ENCODE measurements at places on chromosomes 4 and X.

GRCh38 chr4:8731364-8731763 lies 138.8 kb downstream of the CPZ start:
- H3K4me1 ChIP-seq, result peaks cover 4% of the 10 kb centered on the region
- no peak overlapping the region for H3K4me3 ChIP-seq
- H3K27me3 ChIP-seq, result no peaks in the 10 kb centered on the region
- H3K36me3 ChIP-seq, result no peaks in the 10 kb centered on the region

DNA sequence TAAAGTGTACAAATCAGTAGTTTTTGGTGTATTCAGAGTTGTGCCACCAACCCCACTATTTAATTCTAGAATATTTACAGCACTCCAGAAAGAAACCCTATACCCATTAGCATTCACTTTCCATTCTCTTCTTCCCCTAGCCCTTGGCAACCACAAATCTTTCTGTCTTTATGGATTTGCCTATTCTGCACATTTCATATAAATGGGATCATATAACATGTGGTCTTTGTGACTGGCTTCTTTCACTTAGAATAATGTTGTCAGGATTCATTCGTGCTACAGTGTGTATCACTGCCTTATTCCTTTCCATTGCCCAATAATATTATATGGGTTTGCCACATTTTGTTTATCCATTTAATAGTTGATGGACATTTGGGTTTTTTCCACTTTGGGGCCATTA lies 32.2 kb downstream of the SGMS2 start:
- no peak overlapping the region for H3K27ac ChIP-seq
- H3K4me1 ChIP-seq, result no peaks in the 10 kb centered on the region
- peaks cover 27% of the 10 kb centered on the region for H3K27me3 ChIP-seq

DNA sequence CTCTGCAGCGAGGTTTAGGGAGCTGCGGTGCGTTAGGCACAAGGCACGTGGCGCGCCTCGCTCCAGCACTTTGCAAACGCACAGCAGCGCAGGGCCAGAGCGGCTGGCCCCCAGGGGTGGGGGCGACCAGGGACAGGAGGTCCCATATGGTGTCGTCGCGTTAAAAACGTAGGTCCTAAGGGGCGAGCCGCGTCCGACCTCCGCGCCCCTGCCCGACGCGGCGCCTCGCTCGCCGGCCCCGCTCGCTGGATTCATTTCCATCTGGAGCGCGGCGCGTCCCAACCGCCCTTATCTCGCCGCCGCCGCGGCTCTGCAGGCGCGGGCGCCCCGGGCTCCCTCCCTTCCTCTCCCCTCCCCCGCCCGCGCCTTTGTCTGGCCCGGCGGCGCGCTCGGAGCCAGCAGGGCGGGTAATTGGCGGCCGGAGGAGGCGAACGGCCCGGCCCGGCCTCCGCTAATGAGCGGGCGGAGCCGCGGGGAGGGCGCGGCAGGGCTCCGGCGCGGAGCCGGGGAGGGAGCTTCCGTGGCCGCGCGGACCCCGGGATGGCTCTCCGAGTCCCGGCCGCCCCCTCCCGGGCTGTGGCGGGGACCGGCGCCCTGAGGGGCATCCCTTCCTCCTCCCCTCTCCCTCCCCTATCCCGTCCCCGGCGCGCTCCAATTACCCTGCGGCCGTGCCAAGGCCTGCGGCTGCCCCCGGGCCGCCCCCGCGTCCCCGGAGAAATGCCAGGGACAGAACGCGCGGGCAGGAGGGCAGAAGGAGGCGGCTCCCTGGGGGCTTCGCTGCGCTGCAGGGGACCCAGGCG lies 409.0 kb downstream of the BCOR start:
- peaks cover 2% of the 10 kb centered on the region for H3K4me1 ChIP-seq
- DNase-seq, result peak; percentile 39

DNA sequence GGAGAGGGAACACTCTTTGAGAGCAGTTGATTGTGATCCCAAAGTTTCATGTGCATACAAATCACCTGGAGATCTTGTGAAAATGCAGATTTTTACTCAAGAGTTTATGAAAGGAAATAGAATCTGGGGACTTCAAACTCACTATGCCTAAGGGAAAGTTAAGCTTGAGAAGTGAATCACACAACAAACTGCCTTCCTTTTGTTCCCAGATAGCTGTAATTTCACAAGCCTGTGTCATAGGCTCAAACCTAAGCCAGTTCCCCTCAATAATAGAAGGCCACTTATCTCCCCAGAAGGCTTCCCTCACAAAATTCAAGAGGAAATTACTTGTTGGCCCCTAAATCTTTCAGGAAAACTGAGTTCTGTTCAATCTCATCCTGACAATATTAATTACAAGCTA lies 132.8 kb upstream of the MAGEB16 start:
- no peaks in the 10 kb centered on the region for H3K36me3 ChIP-seq
- no peak overlapping the region for H3K27ac ChIP-seq
- DNase-seq, result no peak

GRCh38 chr4:15547392-15547791 lies 77.7 kb downstream of the CC2D2A start:
- H3K4me1 ChIP-seq, result peaks cover 16% of the 10 kb centered on the region
- H3K36me3 ChIP-seq, result peaks cover 9% of the 10 kb centered on the region
- peak overlapping the region; percentile 56 for H3K4me3 ChIP-seq
- DNase-seq, result no peak
- no peaks in the 10 kb centered on the region for H3K27me3 ChIP-seq

GRCh38 chr4:5654791-5655190 lies 53.6 kb downstream of the EVC2 start:
- no peak overlapping the region for H3K4me3 ChIP-seq
- no peak for DNase-seq
- H3K27ac ChIP-seq, result no peak overlapping the region
- H3K36me3 ChIP-seq, result no peaks in the 10 kb centered on the region

DNA sequence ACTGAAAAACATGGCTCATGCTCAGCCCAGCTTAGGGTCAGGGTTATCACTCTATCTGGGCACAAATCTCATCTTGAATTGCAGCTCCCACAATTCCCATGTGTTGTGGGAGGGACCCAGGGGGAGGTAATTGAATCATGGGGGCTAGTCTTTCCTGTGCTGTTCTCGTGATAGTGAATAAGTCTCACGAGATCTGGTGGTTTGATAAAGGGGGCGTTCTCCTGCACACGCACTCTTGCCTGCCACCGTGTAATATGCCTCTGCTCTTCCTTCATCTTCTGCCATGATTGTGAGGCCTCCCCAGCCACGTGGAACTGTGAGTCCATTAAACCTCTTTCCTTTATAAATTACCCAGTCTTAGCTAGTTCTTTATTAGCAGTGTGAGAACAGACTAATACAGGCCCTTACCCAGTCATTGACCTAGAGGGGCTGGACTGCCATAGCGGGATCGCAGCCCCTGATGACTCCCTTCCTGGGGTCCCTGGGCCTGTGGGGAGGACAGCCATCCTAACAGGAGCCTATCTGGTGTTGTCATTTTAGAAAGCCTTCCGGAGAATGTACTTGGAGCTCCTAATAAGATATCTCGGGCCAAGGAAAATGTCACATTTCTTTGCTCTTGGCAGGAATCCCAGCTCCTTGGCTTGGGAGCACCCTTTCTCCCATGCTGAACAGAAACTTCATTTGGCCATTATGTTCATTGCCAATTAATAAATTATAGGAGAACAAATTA lies 112.6 kb downstream of the PHKA2 start:
- no peak overlapping the region for H3K4me3 ChIP-seq
- no peaks in the 10 kb centered on the region for H3K4me1 ChIP-seq
- H3K36me3 ChIP-seq, result no peaks in the 10 kb centered on the region
- no peak for DNase-seq

GRCh38 chr4:47221721-47222120 lies 190.4 kb downstream of the GABRB1 start:
- H3K4me1 ChIP-seq, result no peaks in the 10 kb centered on the region
- H3K27ac ChIP-seq, result no peak overlapping the region
- no peaks in the 10 kb centered on the region for H3K36me3 ChIP-seq
- no peaks in the 10 kb centered on the region for H3K27me3 ChIP-seq
- no peak for DNase-seq
- no peak overlapping the region for H3K4me3 ChIP-seq

- H3K27ac ChIP-seq, result peak overlapping the region; percentile 79
- H3K27me3 ChIP-seq, result peaks cover 2% of the 10 kb centered on the region
- no peak for DNase-seq
- H3K4me1 ChIP-seq, result peaks cover 30% of the 10 kb centered on the region
Observed at GRCh38 chr4:139560406-139561104, 4.5 kb upstream of the SETD7 start.

- H3K4me1 ChIP-seq, result no peaks in the 10 kb centered on the region
- H3K36me3 ChIP-seq, result no peaks in the 10 kb centered on the region
- no peaks in the 10 kb centered on the region for H3K27me3 ChIP-seq
- no peak overlapping the region for H3K27ac ChIP-seq
- no peak overlapping the region for H3K4me3 ChIP-seq
- DNase-seq, result no peak
Observed at GRCh38 chrX:106588801-106589200, 23.0 kb upstream of the RADX start.

GRCh38 chr4:30757357-30757756 lies 37.2 kb downstream of the PCDH7 start:
- no peak overlapping the region for H3K27ac ChIP-seq
- H3K4me1 ChIP-seq, result no peaks in the 10 kb centered on the region
- H3K36me3 ChIP-seq, result no peaks in the 10 kb centered on the region
- H3K4me3 ChIP-seq, result no peak overlapping the region
- no peaks in the 10 kb centered on the region for H3K27me3 ChIP-seq

GRCh38 chr4:3276986-3277385 lies 15.8 kb upstream of the RGS12 start:
- H3K4me1 ChIP-seq, result no peaks in the 10 kb centered on the region
- H3K27me3 ChIP-seq, result peaks cover 40% of the 10 kb centered on the region
- no peak overlapping the region for H3K4me3 ChIP-seq
- H3K27ac ChIP-seq, result no peak overlapping the region
- H3K36me3 ChIP-seq, result peaks cover 2% of the 10 kb centered on the region
- no peak for DNase-seq

DNA sequence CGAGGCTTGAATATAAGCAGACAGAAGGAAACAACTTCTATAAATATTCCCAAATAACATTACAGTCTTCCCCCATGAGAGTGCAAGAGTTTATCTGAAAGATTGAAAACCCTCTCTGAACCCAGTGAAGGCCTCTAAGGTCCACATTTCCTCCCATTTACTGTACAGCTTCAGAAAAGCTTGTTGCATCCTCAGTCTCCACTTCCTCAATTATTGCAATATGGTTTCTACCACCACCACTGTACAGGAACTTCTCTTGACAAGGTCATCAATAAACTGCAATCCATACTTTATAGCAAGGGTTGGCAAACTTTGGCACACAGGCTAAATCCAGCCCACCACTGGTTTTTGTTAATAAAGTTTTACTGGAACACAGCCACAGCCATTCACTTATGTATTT lies 239.0 kb downstream of the THOC2 start:
- H3K27me3 ChIP-seq, result no peaks in the 10 kb centered on the region
- H3K27ac ChIP-seq, result no peak overlapping the region
- H3K36me3 ChIP-seq, result no peaks in the 10 kb centered on the region
- no peak for DNase-seq

GRCh38 chr4:81635739-81636138 lies 164.0 kb upstream of the RASGEF1B start:
- DNase-seq, result no peak
- no peaks in the 10 kb centered on the region for H3K36me3 ChIP-seq
- H3K4me3 ChIP-seq, result no peak overlapping the region

Data from activated naive CD8-positive, alpha-beta T cell treated with anti-CD3 and anti-CD28 coated beads, Interleukin-2, amount 10 ng/mL, durations not matched to agents 7 days and 5 days (primary cell).